ENCODE measurements at places on chromosomes 1 and 21.
A peak's percentile ranks its signal among the peaks of the same experiment; 100 is the strongest.

DNA sequence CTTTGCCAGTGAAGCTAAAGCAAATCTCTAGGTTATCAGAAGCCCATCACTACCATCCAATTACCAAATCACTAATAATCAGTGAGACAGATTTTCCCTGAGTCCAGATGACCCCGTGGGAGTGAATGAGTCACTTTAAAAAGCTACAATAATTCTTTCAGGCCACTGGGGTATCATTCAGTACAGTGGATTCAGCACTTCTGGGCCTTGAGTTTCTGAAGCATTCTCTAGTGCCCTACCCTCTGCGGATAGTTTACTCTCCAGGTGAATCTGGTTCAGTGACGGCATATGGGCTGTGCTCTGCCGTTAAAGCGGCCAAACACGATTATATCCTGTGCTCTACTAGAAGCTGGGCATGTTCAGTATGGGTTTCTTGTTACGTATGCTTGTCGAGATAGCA, 26.1 kb downstream of the NR5A2 start:
- no peak for DNase-seq

DNA sequence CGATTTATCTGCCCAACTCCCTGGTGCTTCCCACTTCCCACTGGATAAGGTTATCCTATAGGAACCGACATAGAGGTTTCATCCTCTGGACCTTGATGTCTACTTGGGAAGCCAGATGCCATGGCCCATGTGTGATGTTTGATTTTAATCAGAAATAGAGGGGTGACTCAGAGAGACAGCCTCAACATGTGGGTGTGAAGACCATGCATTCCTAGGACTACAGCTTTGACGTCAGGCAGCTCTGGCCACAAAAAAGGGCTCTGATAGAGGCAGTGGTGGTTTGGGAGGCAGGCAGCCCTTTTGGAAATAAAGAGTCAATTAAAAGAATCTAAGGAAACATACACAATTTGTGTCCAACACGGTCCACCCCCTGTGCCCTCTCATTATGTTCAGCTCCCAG, 5.2 kb upstream of the SH2D2A start:
- DNase-seq: no peak

DNA sequence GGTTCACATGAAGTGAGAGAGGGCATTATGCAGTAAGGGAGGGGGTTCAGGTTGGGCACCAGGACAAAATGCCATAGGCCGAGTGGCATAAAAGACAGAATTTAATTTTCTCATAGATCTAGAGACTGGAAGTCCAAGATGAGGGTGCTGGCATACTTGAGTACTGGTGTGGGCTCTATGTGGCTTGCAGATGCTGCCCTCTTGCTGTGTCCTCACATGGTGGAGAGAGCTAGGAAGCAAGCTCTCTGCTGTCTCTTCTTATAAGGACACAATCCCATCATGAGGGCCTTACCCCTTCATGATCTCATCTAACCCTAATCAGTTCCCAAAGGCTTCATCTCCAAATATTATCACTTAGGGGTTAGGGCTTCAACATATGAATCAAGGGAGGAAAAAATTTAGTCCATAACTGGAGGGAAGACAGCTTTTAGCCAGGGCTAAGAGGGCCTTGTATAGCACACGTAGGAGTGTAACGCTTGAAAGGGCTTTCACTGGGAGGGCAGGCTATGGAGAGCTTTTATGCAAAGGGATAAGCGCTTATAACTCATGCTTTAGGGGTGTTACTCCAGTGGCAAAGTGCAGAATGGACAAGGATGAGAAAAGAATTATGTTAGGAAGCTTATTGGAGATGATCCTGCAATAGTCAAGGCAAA, 64.5 kb downstream of the PLPPR5 start:
- DNase-seq: no peak

- no peak for DNase-seq
These were observed 87.0 kb upstream of the RUNX1 start for GRCh38 chr21:35136106-35136505.

DNA sequence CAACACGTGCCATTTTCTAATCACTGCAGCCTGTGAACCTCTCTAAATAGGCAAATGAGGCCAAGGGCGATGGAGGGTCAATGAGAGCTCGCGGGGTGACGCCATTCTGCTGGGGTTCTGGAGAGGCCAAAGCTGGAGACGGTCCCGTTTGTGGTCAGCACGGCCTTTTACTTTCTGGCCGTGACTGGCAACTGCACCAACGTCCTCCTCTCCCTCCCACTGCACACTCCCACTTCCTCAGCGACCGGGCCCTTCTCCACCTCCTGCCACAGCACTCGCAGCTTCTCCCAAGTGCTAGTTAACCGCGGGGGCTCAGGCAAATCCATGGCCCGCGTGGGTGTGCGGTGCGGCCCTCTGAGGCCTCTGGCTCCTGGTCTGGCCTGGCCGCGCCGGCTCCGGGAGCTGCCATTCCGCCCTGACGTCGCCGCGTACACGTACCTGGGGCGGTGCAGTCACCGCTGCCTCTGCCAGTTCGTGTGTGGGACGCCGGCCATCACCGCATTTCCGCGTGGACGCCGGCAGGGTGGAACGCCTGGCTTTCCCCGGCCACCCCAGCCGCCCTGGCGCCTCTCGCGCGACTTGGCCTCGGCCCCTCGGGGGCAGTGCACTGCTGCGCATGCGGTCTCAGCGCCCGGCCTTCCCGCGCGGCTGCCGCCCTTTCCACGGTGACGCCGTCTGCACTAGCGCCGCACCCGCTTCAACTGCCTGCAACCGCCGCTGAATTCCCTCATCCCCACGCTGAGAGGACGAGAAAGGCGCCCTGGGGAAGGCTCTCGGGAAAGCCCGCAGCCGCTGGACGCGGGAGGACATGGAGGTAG, 18.2 kb downstream of the OR2C3 start:
- no peak for DNase-seq

DNA sequence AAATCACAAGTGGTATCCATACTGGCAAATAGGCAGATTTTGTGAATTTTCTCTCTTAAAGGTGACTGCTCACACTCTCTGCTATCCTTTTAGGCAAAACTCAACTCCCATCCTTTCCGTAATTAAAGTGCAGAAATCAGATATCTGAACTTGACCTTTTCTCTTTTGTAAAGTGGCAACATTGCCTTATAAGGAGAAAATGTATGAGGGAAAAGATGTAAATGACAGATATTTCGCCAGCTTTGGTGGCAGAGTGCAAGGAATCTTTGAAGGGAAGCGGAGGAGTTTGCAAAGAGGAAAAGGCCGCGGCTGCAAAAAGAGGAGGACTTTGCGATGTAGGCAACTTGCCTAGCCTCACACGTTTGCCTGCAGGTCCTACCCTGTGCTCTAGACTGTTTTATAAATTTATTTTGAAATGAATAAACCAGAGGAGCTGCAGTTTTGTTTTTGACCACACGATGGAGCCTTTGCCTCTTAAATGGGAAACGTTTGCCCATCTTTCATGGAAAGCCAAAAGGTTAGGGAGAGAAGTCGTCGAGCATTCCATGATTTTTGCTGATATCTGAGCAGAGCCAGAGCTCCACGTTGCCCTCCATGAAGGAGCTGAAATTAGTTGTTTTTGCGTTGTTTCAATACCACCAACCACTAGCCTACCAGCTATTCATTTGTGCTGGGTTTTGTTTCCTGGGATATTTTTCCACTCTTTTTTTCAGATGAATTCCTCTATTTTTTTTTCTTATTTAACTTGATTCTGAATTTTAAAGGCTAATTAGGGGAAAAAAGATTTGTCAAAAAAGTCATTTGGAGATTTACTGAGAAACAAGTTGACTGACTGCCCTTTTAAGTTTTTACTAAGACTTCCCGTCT, 242.3 kb downstream of the LMX1A start:
- peak; percentile 69 for DNase-seq

All from NCI-H748 treated with DMSO at 0.1 percent for 48 hours (cell line).